ENCODE measurements at places on chromosomes 11 and 22.
A peak's percentile ranks its signal among the peaks of the same experiment; 100 is the strongest.

- no peak for DNase-seq
Measured at GRCh38 chr11:57648801-57649735, 644 bp downstream of the YPEL4 start.

DNA sequence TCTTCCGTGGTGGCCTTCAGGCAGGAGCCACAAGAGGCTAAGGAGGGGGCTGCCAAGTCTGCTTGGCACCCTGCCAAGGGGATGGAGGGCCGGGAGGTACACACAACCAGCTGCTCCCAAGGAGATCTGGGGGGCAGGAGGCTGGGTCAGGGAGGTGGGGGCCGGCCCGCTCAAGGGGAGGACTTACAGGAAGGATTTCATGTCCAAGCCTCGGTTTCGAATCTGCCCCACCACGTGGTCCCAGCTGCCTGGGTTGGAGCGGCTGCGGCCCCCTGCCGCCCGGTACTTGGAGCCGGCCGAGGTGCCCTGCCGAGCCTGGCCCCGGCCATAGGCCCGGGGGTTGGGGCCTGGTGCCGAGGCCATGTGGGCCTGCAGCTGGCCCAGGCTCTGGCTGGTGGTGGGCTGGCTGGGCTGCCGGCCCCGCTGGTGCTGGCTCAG lies 33.5 kb downstream of the LRRC10B start:
- DNase-seq, result no peak

DNA sequence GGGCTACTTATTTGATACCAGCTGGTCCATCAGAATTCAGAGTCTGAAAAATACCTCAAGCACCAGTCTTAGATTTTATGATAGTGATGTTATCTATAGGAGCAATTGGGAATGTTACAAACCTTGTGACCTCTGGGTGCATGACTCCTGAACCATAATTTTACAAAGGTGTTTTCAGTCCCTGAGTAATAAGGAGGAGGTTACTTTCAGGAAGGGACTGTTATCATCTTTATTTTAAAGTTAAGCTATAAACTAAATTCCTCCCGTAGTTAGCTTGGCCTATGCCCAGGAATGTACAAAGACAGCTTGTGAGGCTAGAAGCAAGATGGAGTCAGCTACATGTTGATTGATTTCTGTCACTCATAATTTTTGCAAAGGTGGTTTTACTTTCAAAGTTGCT lies 101.9 kb downstream of the UVRAG start:
- DNase-seq, result no peak

DNA sequence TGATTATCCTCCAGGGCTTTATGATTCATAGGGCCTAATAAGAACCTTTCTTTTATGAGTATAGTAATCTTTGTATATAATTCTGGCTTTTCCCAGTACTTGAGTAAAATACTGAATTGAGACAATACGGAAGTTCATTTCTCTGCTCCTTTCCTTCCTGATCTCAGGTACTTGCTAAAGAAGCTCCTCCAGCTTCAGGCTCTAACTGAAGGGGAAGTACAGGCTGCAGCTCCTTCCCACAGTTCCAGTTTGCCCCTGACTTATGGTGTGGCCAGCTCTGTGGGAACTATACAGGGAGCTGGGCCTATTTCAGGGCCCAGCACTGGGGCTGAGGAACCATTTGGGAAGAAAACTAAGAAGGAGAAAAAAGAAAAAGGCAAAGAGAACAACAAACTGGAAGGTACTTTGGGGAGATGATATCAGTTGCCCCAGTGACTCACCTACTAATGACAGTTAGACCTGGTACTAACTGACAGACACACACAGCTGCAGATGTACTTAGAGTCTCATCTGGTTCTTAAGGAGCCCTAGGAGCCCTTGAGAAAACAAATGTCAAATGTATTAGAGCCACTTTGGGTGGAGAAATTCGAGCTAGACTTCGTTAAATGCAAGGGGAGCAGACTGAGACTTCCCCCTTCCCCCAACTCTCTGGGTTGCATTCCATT lies 3.0 kb downstream of the TBRG1 start:
- DNase-seq, result peak; percentile 61

- no peak for DNase-seq
Measured at GRCh38 chr22:41557401-41558240, 3.2 kb upstream of the CSDC2 start.

DNA sequence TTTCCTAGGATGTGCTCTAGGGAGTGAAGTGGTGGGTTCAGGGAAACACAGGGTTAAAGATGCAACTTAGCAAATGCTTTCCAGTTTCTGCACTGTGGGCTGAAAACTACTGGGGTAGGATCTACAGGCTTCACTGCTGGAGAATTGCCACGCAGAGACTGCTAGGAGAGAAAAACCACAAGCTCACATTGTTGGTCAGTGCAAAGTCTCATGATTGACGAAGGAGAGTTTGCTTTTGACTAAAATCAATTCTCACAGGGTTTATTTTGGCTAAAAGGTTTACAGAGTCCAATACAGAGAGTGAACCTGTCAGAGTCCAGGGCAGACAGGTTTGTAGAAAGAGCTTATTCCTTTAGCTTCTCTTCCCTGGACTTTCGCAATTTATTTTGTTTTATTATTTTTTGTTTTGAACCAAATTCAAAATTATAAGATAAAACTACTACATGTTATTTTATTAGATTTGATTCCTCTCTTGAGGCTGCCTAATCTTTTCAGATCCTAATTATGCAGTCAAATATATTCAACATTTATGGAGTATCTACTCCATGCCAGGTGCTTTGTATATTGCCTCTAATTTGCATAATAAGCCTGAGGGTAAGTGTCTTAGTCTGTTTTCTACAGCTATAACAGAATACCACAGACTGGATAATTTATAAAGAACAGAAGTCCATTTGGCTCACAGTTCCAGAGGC lies 64.7 kb downstream of the MTNR1B start:
- no peak for DNase-seq

- no peak for DNase-seq
Measured at GRCh38 chr22:47842119-47842518, 1079.7 kb downstream of the TBC1D22A start.

GRCh38 chr11:70429428-70429705 lies 31.0 kb downstream of the CTTN start:
- no peak for DNase-seq

- no peak for DNase-seq
Measured at GRCh38 chr22:25903294-25903693, 161.3 kb downstream of the MYO18B start.

GRCh38 chr22:46062971-46063631 lies 86.1 kb upstream of the WNT7B start:
- no peak for DNase-seq

GRCh38 chr11:93738647-93739081 lies 2.6 kb downstream of the TAF1D start:
- DNase-seq, result no peak

DNA sequence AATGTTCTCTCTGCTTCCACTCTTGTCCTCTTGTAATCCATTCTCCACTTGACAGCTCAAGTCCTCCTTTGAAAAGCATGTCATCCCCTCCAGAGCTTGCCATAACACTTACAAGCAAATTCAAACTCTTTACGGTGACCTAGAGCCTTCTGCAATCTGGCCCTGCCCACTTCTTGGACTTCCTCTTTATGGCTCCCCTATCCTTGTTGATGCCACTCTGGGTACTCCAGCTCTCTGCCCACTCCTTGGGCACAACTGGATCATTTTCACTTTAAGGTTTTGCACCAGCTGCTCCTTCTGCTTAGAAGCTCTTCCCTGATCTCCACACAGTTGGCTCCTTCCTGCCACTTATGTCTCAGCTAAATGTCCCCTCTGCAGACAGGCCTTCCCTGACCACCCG lies 217.9 kb downstream of the DSCAML1 start:
- no peak for DNase-seq

DNA sequence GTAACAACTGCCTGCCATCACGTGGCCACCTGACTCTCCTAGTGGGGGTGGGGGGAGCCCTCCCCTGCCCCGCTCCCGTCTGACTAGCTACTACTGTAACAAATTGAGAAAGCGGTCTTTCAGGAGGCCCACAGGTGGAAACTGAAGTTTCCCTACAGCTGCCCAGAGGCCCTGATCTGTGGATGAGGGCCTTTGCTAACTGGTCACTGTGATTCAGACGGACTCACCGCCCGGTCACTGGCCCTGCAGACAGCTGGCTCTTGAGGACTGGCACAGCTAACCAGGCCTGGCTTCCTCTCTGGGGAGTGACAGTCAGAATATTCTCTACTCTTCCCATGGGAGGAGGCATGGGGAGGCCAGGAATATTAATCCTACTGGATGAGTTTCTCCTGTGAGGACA lies 116.8 kb downstream of the ARHGAP8 start:
- no peak for DNase-seq

GRCh38 chr22:41833369-41834004 lies 582 bp downstream of the SREBF2 start:
- DNase-seq, result peak; percentile 38

- no peak for DNase-seq
Measured at GRCh38 chr11:73818846-73819245, 31.2 kb downstream of the MRPL48 start.

- peak; percentile 38 for DNase-seq
Measured at GRCh38 chr11:134252346-134253187, 585 bp downstream of the THYN1 start.

DNA sequence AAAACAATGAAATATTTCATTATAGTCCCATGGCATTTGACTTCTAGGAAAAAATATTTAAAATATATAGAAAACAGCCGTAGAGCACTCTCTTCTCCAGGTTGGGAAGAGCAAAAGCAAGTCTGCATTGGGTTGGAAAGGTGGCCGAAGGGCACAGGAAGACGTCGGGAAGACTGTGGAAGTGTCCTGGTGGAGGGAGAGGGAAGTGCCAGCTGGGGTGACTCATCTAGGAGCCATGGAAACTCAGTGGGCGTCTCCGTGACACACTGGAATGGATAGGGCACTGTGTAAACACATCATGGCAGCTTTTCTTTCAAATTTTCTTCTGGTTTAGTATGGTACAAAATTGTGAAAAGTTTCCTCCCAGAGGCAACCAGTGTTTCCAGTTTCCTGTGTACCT lies 12.7 kb downstream of the GTPBP1 start:
- no peak for DNase-seq

DNA sequence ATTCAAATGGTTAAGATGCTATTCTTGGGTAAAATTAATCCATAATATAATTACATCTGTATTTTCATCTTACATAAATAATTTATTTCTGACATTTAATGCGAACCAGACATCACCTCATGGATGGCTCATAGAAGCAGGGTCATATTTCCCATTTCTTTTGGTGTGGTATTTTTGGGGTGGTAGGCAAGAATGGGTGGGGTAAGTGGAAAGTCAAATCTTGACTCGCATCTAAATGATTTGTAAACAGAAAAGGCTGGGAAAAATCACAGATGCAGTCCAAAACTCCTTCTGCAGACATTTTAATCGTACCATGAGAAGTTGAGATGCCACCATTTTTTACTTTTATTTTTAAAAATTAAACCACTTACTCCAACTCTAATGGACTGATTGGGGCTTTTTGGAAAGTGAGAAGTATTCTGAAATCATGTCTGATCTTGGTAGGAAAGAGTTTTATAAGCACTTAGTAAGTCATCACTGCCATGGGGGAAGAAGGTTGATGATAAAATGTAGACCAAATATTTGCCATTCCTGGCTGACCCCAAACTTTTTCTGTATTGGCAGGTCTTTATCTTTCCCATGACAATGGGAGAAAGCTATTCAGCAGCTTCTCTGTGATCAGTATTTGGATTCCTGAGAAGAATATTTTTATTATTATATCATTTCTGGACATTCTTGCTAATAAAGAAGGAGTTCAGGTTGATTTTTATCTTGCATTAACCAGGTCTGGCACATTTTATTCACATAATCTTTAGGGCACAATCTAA lies 47.2 kb upstream of the BLID start:
- DNase-seq, result no peak

GRCh38 chr11:65377036-65377435 lies 5.4 kb downstream of the SLC25A45 start:
- no peak for DNase-seq

- DNase-seq, result no peak
Measured at GRCh38 chr11:16239141-16240105, 116.9 kb downstream of the SOX6 start.

DNA sequence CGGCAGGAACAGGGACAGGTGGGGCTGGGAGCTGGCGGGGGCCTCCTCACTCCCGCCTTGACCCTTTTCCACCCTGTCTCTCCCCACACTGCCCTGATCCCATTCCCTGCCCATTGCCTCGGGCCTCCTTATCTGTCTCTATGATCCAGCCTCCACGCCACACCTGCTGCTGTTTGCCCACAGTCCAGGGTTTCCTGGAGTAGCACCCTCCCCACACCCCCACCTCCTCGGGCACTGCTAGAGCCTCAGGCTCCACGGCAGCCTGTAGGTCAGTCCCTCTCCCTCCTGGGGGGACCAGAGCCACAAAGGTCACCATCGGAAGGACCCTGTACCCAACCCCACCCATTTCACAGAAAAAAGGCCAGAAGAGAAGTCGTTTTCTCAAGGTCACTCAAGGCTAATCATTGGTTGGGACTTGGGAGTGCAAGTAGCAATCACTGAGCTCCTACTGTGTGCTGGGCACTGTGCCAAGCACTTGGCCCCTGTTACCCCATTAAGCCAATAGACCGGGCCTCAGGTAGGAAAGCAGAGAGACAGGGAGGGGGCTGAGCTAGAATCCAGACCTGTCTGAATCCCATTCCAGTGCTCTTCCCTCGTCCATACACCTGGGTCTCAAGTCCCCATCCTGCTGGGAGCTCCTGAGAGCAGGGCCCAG lies 71.8 kb downstream of the PDE2A start:
- DNase-seq, result no peak

- no peak for DNase-seq
Measured at GRCh38 chr22:32323513-32324164, 34.0 kb upstream of the RFPL3 start.

GRCh38 chr22:30572840-30573593 lies 1.4 kb downstream of the GAL3ST1 start:
- DNase-seq, result no peak

DNA sequence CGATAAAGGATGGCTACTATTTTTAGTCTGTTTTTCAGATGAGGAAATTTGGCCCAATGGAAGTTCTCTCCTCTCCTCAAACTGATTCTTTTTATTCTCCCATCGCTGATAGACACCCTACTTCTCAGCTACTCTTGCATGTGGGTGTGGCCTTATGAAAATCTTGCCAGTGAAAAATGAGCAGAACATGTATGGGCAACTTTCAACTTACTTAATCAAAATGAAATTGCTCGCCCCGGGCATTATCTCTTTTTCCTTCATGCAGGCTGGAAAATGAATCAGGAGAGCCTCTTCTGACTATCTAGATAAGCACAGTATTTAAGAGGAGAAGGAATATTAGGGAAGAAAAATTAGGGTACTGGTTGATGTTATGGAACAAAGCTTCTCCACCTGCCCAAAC lies 2354.7 kb upstream of the RAG2 start:
- no peak for DNase-seq

DNA sequence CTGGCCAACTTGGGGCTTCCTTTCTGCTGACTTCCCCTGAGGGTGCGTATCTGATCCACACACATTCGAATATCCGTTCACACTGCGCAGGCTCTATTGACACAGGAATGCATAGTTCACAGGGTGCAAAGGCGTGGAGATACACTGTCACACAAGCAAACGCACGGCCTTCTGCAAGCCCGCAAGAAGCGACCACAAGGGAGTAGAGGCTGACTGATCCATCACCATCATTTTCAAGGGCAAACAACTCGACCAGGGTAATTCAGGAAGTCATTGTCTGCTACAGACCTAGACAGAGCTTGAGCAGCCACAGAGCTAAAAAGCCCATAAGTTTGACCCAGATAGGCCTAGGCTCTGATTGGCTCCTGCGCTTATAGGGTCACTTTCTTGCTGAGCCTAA lies 392.3 kb downstream of the MN1 start:
- no peak for DNase-seq

GRCh38 chr11:113151521-113151920 lies 162.9 kb upstream of the TTC12 start:
- no peak for DNase-seq

GRCh38 chr22:48423481-48423911 lies 1404.2 kb downstream of the BRD1 start:
- no peak for DNase-seq

GRCh38 chr11:18791969-18792628 lies 501 bp upstream of the PTPN5 start:
- DNase-seq, result no peak

Measured in HL-60 (cell line).